ENCODE measurements at places on chromosomes 11 and 22. TPM values are rescaled to one million over a fixed set of nuclear protein-coding genes. Genes with fewer than 3 reads are reported as not detected.

Gene CLDN5
- total RNA-seq: not detected

Gene APIP
- 18.2 TPM for total RNA-seq

Gene FOLR1
- not detected for total RNA-seq

Gene OR5A2
- not detected for total RNA-seq

Gene TUB
- total RNA-seq: 7.7 TPM

Gene SHISA8
- not detected for total RNA-seq

Gene UPK3A
- total RNA-seq: not detected

Gene OR52I2
- not detected for total RNA-seq

Gene LDLRAD3
- total RNA-seq: 11.5 TPM

Gene MS4A8
- total RNA-seq: not detected

Gene TNNT3
- not detected for total RNA-seq

Gene OR10D3
- total RNA-seq: not detected

Measured in subcutaneous preadipocyte (primary cell).